ENCODE measurements at places on chromosomes 3 and 15.

DNA sequence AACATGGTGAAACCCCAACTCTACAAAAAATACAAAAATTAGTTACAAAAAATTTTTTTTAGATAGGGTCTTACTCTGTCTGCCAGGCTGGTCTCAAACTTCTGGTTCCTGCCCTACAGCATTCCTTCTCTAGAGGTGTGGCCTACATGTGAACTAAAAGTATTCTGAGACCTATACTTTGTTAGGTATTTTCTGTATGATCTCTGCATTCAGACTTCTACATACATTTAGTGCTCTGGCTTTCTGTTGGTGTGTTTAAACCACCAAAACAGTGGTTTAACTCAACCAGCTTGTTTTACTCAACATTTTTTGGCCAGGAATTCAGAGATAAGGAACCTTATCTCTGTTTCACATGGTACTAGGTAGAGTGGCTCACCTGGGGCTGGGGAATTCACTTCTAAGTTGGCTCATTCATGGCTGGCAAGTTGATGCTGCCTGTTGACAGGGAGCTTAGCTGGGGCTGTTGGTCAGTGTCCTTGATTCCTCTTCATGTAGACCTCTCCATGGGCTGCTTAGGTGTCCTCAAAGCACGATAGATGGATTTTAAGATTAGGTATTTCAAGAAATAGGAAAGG is 41.4 kb upstream of the BSN start:
- DNase-seq = no peak

DNA sequence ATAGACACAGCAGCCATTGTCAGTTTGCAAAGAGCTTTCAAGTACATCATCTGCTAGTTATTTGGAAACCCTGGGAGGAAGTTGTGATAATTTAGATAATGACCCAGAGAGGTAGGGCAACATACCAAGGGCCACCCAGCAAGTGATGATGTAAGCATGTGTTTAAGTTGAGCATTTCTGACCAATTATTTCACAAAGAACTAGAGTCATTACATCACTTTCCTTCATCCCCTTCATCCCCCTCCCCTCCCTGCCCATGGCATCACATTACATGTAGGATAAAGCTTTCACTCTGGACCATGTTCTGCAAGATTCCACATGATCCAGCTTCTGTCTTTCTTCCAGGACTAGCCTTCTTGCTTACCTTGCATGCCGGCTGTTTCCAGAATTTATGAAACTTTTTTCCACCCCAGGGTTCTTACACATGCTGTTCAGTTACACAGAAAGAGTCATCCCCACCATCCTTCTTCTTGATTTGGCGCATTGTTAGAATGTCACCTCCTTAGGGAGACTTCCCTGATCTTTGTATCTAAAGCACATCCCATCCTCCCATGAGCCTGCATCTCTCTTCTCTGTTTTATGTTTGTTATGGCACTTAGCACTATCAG is 71.3 kb downstream of the PTPRG start:
- no peak for DNase-seq

DNA sequence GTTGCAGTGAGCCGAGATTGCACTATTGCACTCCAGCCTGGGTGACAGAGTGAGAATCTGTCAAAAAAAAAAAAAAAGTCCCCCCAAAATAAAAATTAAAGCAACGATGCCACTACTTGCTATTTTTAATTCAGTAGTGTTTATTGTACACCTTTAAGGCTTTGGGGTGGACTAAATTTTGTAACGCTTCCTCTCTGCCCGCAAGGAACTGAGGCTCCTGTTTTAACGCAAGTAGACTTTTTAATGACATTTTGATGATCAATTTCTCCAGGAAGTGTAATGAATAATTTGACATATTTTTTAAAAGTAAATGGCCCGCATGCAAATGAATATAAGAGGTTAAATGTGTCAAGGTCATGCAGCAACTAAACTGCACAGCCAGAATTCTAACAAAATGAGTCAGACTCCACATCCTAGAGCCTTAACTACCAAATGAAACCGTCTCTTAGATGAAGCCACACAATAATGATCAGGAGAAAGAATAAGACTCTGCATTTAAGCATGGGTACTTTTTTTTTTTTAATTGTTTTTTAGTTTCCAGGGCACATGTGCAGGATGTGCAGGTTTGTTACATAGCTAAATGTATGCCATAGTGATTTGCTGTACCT is 96.8 kb upstream of the LMOD3 start:
- no peak for DNase-seq

GRCh38 chr3:144915202-144915601 is 943.6 kb downstream of the DIPK2A start:
- DNase-seq = no peak

DNA sequence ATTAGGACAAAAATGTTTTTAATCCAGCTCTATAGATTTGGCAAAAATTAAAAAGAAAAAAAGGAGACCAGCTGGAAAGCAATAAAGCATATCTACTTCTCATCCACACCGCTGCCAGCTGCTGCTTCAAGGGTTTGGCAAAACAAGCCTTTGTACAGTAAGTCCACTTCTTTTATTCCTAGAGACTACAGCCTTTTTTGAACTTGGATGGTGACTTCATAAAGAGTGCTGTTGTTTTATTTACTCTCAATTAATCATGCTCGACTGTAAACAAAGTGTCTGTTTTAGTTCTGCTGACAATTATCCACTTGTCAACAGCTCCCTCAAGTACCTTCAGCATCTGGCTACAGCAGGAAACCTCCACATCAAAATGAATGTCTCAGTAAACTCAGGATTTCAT is 12.3 kb upstream of the FOXB1 start:
- DNase-seq = no peak

DNA sequence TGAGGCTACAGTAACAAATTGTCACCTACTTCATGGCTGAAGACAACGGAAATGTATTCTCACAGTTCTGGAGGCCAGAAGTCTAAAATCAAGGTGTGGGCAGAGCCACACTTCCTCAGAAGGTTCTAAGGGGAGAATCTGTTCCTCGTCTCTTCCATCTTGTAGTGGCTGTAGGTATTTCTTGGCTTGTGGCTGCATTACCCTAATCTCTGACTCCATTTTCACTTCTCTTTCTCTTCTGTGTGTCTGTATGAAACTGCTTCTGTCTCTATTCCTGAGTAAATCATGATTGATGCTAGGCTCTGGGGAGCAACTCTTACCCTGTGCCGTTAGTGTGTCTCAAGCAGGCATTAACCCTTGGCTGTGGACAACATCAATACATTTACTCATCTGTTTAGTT is 164.7 kb downstream of the SQOR start:
- DNase-seq = no peak

- DNase-seq = no peak
Observed at GRCh38 chr15:69862540-69862939, 235.2 kb downstream of the TLE3 start.

- no peak for DNase-seq
Observed at GRCh38 chr15:81869161-81869954, 176.5 kb downstream of the MEX3B start.

DNA sequence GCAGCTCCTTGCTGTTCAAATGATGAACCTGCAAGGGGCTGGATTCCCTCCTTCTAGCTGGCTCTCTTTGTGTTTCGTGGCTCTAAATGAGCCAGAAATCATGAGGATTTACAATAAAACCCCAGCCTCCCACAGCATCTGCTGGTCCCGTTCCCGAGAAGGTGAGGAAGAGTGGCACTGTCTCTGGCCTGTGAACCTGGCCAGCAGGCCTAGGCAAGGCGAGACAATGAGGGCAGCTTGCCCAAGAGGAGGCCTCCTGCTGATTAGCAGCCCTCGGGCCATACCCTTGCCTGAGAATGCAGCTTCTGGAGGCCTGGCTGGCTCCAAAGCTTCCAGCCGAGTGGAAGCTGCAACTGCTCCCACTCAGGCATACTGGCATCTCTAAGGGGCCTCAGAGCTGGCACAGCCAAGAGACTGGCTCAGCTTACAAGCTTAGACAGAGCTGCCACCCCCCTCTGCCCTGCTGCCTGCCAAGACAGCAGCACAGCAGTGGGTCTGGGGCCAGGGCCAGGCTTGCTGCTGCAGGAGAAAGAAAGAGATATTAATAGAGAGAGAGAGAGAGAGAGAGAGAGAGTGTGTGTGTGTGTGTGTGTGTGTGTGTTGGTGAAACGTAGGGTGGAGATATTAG is 76.5 kb downstream of the HMG20A start:
- DNase-seq = no peak

DNA sequence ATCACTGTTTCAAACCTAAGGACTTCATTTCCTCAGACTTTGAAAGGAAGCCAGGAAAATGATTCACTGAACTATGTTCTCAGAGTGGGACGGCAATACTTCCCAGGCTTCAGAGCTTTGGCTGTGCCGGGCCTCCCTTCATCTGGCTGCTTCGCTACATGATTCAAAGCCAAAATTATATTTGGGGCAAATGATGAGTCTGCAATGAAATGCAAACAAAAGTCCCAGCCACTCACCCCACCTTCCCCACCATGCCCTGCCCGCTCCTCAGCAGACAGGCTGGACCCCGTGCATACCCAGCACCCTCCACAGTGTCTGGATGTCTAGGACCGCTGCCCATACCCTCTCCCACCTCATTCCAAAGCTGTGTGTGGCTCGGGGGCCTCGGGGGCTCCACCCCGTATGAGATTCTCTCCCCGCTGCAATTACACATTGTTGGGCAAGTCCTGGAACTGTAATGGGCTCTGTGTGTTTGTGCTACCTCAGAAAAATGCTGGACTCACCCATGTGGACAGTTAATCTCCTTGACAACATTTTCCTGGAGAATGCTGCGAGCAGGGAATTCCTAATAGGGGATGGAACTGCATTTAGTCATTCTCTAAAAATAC is 32.2 kb downstream of the ATP10A start:
- no peak for DNase-seq

DNA sequence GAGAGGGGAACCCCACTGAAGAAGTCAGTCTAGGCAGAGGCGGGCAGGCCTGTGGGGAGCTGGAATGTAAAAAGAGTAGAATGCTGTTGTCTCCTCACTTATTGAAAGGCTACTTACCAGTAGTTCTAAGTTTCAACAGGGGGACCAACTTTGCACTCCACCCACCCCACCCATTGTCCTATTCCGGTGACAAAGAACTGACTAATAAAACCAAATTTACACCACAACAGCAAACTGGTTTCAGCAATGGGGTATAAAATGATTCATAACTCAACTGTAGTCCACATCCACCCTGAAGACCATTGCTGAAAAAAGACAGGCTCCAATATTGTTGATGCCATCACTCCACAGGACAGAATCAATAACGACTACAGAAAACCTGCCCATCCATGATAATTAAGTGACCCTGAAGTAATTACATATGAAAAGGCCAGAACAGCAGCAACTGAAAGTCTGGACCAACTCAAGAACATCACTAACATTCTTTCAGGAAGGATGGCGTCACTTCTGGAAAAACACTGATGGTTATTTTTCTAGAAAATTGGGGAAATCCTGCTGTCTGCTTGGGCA is 80.2 kb downstream of the ABI3BP start:
- DNase-seq = no peak

- DNase-seq = no peak
Observed at GRCh38 chr3:114892880-114893279, 254.2 kb downstream of the ZBTB20 start.

DNA sequence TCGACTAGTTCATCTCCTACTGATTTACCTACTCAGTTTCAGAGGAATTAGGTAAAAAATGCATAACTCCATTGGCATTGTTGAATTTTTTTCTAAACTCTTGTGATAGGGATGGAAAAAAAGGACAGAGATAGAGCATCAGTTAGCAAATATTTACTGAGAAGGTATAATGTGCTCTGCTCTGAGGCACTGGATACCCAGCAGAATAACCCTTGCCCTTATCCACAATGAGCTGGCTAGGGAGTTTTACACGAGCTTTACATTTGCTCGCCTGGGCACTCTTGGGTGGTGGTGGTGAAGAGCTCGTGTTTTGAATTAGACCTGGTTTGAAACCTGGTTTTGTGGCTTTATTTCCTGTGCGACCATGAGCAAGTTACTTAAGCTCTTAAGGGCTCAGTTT is 149.6 kb downstream of the RORA start:
- DNase-seq = no peak

GRCh38 chr15:52100807-52101442 is 11.7 kb downstream of the BCL2L10 start:
- DNase-seq = no peak

GRCh38 chr15:68211656-68212320 is 6.7 kb upstream of the CALML4 start:
- no peak for DNase-seq

- no peak for DNase-seq
Observed at GRCh38 chr3:56976651-56977560, 83.6 kb upstream of the SPATA12 start.

- DNase-seq = no peak
Observed at GRCh38 chr3:50520849-50521248, 17.4 kb upstream of the CACNA2D2 start.

DNA sequence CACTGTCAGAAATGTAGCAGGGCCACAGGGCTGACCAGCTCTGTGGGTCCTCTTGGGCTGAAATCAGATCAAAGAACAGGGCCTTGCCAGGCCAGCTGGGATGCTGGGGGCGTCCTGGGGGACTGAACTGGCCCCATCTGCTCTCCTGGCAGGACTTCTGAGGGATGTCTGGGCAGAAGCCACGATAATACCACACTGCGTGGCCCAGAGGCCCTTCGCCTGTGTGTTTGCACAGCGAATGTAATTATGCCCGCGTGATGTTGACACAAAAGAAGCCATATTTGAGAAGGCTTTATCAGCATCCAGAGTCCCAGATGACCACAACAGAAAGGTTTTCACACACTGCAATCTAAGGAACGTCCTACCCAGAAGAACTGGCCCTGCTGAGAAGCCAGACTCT is 174.0 kb downstream of the RAB11A start:
- no peak for DNase-seq

GRCh38 chr15:79740561-79740960 is 156.3 kb downstream of the MTHFS start:
- no peak for DNase-seq

GRCh38 chr3:132236701-132237651 is 80.2 kb upstream of the ACP3 start:
- DNase-seq = no peak

- DNase-seq = no peak
Observed at GRCh38 chr3:15071699-15072098, 6.6 kb upstream of the MRPS25 start.

GRCh38 chr3:56796996-56797395 is 4.8 kb downstream of the ARHGEF3 start:
- no peak for DNase-seq

GRCh38 chr3:9316881-9317361 is 45.9 kb upstream of the THUMPD3 start:
- DNase-seq = no peak

- DNase-seq = no peak
Observed at GRCh38 chr3:110575702-110576101, 495.9 kb upstream of the NECTIN3 start.

- no peak for DNase-seq
Observed at GRCh38 chr3:72078676-72079368, 293.9 kb upstream of the PROK2 start.

DNA sequence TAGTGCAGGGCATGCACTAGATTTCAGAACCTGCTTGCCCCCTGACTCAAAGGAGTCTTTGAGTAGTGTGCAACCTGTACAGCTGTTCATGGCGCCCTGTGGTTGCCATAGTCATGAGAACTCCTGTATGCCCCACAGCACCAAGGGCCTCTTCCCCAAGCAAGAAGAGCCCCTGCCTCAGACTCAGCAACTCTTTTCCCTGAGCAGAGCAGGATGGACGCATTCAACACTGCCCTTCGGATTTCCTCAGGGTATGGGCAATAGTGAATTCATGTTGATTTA is 89.7 kb upstream of the KLF13 start:
- no peak for DNase-seq

All from activated CD4-positive, CD25-positive, alpha-beta regulatory T cell (primary cell).